Stimulated activated CD4-positive, alpha-beta T cell treated with anti-CD3 and anti-CD28 coated beads, TNF-alpha, amount 100 ng/mL, for 1 hour (primary cell): ENCODE measurements at places on chromosomes 12 and 14.

GRCh38 chr12:121086781-121087295 is 45.8 kb upstream of the P2RX7 start:
- DNase-seq, result no peak

DNA sequence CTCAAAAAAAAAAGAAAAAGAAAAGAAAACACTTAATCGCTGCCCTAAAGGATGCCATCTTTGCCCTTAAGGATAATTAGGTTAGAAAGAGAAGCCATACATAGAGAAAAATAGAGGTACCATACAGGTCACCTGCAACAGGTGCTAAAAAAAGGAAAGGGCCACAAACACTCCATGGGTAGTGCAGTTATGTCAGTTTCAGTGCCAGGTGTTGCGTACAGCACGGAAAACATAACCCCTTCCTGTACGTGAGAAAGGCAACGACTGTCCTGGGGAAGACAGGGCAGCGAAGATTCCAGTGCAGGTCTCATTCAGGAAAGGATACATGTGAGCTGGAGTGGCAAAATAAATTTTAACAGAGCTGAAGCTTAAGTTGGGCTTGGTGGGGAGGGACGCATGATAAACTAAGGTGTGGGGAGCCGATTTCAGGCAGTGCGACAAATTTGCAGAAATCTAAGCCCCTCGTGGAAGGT is 553 bp upstream of the DAZAP2 start:
- DNase-seq, result no peak

DNA sequence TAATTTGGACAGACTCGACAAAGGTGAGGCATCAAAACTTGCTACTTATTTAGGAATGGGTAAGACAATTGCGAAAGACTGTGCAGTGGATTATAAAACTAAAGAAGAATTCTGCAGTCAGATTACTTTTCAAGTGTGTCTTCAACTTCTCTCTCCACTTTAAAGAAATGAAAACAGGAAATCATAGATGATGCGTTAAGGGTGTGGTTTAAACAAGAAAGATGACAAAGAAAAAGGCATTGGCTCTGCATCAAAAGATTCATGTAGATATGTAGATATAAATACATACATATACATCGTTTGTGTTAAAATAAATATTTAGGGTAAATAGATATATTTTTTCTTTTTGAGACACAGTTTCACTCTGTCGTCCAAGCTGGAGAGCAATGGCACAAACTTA is 74.6 kb upstream of the PARP11 start:
- DNase-seq, result no peak

DNA sequence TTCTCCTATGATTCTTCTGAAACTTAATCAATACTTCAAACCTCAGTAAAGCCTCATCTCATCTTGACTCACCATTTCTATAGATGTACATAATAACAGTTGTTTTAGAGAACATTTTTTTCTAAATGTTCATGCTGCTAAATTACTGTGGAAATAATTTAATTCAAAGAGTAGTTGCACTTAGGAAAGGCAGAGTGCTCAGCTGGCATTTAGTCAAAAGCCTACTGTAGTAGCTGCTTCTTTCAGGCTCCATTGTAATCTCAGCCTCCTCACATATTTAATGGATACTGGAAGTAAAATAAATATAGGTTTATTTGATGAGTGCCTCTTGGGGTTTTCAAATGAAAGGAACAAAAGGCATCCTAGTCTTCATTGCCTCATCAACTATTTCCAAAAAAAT is 325.0 kb downstream of the CCER1 start:
- DNase-seq, result no peak

- no peak for DNase-seq
Observed at GRCh38 chr12:15708396-15709076, 80.7 kb downstream of the EPS8 start.
